Right kidney (tissue), 9 donors: ENCODE measurements at places on chromosomes 5 and 9.

DNA sequence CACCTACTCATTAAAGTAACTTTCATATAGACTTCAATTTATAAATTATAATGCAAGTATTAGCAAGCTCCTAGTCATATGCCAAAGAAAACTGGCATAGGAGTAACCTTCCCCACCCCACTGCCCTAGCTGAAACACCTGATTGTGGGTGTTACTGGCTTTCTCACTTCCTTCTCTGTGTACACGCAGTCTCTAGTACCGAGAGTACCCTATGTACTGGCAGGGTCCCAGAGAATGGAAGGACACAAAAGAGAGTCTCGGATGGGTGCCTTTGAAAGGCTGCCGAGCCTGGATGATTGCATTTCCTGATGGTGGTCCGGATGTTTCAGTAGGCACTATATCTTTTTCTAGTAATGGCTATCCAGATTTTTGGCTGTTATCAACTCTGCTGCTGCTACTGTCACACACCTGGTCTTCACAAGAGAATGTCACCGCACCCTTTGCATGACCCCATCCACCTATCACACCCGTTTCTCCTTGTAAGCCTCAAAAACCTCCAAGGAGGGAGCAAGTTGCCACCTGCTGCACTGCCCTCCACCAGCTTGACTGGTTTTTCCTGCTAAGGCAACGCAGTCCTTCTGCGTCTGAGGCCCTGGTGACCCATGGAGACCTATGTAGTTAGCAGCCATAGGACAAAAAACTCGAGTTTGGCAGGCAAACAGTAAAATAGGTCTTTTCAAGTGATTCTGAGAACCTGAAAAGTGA is 53.8 kb upstream of the CLINT1 start:
- DNase-seq = peak; percentile 64

DNA sequence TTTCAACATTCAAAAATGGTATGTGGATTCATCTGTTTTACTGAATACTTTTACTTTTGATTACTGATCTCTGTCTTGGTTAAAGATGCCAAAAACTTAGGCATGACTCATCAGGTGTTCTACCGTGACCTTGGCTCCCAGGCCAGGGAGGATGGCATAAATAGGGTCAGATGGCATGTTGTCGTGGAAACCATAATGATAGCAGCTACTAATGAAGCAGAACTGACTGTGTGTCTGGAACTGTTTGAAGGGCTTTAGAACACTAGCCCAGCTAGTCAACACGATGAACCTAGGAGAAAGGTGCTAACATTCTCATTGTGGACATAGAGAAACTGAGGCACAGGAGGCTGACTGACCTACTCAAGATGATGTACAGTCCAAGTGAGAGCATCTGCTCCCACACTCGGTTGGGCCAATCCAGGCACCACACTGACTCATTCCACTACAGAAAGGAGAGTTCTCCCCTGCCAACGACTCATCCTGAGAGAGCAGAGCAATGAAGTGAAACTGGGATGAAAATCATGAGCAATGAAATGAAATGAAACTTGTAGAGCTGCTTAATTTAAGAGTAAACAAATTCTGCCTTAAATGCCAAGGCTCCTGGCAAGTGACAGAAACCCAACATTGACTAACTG is 116.0 kb downstream of the TENT4A start:
- no peak for DNase-seq

DNA sequence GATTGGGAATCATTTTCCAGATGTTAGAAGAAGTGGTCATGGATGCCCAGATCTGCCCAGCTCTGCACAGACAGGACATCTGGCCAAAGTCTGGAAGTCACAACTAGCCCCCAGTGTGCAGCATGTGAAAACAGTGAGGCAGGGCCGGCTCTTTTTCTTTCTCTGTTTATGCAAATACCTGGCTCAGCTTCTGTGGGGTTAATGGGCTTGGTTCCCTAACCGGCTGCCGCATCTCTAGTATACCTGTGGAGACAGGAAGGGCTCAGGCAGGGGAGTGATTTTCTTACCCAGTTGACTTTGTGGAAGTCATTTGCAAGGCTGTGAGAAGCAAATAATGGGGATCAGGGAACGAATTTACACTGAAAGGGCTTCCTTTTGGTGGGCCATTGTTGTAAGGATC is 254.8 kb upstream of the PANK3 start:
- no peak for DNase-seq

- no peak for DNase-seq
Observed at GRCh38 chr5:72799721-72800120, 16.7 kb upstream of the TNPO1 start.

DNA sequence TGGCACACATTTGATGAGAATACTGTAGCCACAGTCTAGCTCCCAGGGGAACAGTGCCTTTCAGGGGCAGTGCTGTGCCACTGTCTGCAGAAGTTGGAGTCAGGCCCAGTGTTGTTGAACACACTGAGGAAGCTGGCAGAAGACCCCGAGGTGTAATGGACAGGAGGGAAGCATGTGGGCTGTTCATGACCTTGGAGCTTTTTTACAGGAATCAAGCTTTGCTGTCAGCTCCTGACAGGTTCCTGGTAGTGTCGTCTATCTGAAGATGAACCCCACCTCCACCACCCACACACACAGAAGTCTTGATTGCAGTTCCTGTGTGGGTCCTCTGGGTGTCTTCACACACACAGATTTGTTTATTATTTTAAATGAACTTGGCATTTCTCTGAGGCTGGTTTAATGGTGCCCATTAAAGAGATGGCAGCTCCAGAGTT is 40.3 kb upstream of the TNFAIP8 start:
- DNase-seq = no peak

DNA sequence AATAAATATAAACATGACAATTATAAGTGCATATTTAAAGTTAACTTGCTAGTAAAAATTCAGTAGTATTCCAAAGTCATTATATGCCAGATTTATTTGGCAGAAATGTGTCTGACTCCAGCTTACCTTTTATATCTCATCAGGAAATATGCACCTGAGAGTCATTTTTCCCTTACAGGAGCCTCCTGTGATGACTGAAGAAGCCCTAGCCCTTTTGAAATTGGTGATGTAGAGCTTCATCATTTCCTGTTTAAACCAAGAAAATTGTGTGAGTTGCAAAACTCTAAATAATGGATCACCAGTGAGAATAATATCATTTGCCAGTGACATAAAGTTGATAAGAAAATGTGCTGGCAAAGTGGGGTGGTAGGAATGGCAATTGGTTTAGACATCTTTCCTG is 42.1 kb upstream of the CTNND2 start:
- no peak for DNase-seq

DNA sequence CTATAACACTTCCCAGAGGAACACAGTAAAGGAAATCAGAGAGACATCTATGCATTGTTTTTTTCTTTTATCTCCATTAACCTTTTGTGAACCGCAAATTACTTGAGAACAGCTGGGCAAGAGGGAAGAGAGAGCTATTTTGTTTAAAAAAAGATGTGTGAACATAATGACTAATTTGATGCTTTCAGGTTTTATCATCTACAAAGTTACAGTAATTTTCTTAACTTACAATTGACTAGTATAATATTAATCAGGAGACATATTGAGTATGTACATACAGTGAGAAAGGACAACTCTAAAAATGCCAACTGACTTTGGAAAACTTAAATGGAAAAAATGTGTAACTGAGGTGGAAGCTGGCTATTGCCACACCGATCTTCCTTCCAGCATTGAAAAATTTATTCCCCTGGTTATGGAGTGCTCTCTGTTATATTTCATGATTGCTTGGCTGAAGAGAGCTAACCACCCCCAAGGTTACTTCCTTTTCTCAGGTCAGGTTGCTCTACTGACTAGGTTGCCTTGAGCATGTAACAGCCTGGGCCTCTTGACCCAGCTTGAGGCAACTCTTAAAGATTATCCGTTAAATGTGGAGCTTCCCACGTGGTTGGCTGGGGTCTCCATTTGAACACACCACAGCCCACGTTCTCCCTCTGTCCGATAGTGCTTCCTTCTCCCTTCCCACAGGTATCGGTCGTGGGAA is 62.6 kb upstream of the C6 start:
- DNase-seq = no peak
